MG63 (cell line): ENCODE measurements at places on chromosomes 7 and 10. TPM values are rescaled to one million over a fixed set of nuclear protein-coding genes. Genes with fewer than 3 reads are reported as not detected.

DNA sequence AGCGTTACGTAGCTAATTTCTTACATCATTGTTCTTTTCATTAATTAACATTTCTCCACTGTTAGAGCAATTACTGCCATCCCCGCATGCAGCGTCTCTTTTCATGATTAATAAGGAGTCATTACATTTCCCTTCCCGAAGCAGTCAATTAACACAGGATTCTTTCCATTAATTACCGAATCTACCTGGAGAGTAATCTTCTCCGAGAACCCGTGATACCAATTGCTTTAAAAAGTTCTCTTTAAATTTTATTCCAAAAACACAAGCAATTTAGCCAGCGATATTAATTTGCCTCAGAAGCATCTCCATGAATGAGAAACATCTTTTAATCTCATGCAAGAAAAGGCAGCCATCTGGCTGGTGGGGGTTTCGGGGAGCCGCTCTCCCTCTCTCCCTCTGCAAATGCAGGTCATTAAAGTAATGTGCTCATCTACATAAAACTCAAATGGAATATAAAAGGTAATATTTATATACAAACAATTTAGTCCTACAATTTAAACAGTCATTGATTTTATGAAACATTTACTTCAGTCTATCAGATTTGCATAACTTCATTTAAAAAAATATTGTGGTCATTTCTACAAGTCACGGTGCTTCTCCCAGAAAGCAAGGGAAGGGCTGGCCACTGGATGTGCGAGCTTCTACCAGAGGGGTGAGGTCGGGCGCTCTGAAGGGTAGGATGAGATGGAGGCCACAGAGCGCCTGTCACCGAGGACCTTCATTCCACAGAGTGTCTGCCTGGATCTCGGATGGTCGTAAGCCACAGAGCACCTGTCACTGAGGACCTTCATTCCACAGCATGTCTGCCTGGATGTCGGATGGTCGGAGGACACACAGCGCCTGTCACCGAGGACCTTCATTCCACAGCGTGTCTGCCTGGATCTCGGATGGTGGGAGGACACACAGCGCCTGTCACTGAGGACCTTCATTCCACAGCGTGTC lies 145.0 kb downstream of the WDR37 start:
- DNase-seq, result no peak

DNA sequence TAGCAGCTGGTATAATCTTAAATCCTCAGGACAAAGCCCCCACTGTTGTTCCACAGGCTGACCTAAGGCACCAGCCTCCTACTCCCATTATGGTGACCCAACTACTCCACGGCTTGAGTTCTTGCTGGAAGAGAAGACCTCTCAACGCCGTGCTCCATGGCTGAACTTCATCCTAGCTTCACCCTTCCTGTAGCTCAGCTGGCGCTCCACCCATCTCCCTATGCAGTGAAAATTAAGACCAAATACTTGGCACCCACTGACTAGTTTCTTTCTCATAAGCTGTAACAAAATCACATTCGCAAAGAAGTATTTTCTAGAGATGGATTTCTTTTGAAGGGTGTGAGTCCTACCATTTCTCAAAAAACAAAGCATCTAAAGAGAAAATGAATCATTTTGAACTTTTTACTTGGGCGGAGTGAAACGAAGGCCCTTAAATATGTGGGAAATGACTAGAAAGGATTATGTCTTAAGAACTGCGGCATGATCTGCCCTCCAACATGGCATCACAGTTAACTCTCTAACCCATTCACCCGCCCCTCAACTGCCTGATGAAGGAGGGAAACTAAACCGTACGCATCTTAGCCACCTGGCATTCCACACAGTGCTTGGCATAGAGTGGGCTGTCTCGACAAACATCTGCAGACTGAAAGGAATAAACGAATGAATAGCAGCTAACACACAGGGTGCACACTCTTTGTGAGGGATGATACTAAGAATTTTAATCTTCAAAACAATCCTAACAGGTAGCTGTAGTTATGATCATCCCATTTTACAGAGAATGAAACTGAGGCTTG lies 32.7 kb downstream of the GFRA1 start:
- no peak for DNase-seq

DNA sequence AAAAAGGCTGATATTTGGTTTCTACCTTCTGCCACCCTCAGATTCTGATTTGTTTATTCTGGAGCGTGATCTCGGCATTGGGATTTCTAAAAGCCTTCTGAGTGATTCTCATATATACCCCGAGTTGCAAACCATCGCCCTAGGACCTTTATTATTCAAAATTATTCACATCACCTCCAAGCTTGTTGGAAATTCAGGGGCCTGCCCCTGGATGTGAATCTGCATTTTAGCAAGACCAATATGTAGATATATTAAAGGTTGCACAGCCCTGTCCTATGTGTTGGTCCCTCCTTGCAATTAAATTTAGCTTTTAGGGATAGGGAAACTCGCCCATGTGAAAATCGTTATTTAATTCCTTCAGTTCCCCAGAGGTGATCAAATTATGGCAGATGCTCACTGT lies 9.0 kb upstream of the CHN2 start:
- no peak for DNase-seq

Gene SUPV3L1
- total RNA-seq, result 21.2 and 23.3 TPM in 2 replicates

DNA sequence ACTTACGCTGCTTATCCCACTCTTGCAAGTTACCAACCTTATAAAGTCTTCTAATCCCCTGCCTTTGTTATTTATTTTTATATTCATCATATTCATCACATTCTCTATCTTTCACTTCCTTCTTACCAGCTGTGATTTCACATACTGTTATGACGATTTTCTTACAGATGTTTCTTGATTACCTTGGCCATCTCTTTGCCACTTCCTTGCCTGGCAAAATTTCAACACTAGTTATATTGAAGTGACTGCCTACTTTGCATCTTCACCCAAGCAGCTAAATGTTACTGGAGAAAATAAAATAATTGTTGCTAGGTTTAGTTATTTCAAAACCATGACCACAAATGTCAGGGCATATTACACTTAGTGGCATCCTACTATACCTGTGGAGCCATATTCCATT lies 8.8 kb upstream of the STEAP4 start:
- no peak for DNase-seq

DNA sequence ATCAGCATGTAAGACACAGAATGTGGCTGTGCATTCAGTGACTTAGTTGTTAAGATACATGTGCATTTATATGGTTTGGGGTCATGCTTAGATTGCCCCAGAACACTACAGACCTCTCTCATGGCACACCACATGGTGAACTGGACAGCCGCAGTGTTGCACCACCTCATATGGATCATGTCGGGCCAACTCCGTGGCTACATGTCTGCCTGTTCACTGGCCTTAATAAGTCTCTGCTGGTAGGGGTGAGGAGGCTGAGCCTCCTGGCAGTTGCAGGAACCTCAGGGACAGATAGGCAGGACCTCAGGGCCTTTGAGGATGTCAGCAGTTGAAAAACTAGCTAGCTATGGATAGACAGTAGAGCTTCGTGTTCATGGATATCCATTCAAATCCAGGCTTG lies 751.0 kb downstream of the GRID1 start:
- no peak for DNase-seq

Gene ANKRD1
- 0.59 TPM in 1 of 2 replicates, not detected in the other for total RNA-seq

DNA sequence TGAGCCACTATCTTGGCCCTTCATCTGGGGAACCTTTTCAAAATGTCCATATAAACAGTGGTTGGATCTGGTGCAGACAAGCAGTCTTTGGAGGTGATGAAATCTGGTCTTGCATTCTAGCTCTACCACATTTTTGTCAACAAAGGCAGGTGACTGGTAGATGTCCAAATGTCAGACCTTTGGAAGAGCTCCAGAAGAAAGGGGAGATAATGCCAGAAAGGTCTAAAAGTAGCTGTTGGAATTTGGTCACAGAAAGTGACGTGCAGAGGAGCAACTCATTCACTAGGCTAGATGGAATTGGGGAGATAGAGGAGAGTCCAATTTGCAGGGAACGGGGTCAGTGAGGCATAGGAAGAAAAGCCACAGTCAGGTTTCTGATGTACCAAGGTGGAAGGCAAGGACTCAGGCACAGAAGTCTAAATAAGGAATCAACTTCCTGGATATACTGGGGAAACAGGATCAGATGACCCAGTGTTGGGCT lies 36.4 kb upstream of the WAC start:
- no peak for DNase-seq

Gene DNAJC1
- total RNA-seq, result 15.4 and 19.2 TPM in 2 replicates

DNA sequence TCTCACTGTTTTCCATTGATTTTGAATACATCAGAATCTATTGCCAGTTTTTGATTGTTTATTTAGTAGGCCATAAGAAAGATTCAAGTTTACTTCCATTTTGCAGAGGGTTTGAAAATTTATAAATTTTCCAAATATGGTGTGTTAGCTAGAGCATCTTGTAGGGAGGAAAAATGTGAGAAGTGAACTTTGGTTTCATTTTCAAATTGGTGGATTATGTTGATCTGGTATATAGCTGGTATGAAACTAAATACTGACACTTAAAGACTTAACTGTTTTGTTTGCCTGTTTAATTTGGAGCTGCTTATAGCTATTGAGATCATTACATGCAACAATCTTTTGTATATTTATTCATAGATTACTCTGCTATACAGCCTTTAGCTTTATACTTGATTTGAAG lies 108.1 kb downstream of the ADAM22 start:
- no peak for DNase-seq

Gene PAPOLB
- total RNA-seq, result 0.94 TPM in 1 of 2 replicates, not detected in the other

DNA sequence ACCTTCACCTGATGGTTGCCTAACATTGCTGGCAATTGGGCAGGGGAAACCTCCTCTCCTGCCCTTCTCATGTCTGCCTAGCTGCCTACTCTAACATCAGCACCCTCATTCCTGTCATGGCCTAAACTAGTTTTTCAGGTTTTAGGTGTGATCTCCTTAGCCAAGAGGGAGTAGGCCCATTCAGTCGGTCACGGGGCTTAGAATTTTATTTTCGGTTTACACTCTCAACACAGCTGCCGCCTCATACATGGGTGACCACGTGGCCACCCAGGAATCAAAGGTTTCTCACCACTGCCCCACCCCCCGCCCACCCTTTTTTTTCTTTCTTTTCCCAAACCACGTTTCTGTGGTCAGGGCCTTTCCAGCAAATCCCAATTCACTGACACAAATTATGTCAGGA lies 97.2 kb downstream of the RALA start:
- no peak for DNase-seq

DNA sequence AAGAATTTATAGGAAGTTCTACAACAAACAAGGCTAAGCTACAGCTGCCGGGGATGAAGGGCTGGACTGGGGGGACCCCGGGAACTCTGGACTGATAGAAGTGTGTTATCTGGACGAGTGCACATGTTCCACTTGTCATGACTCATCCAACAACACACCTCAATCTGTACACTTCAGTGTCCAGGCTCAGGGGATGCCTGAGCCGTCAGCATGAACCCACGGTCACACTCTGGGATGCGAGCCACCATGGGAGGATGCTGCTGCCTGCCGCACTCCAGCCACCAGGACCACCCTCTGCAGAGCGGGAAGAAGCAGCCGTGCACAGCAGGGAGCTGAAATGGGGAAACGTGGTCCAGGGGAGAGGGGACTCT lies 67.5 kb downstream of the MAD1L1 start:
- no peak for DNase-seq

DNA sequence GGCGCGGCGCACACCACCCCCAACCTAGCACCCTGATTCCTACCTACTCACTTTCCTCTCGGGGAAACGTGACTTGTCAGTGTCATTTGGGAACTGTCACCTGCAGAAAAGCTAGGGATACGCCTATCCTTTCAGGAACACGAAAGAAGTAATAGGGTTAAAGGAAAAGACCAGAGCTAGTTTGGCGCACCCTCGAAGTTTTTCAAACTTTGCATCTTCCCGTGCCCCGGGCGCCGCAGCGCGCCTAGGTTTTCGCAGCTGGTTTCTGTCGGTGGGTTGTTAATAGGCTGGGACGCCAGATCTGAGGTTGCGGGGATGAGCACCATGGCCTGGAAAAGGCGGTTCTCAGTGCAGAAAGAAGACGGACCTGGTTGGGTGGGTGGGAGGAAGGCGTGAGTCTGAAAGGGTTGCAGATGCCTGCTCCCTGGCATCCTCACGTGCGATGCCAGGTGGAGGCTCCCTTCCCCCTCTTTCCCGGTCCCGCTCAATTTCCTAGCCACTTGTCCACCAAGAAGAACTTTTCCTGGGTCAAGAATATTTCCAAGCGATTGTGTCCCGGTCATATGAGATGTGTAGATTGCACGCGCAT lies 568 bp upstream of the MEOX2 start:
- DNase-seq, result no peak

DNA sequence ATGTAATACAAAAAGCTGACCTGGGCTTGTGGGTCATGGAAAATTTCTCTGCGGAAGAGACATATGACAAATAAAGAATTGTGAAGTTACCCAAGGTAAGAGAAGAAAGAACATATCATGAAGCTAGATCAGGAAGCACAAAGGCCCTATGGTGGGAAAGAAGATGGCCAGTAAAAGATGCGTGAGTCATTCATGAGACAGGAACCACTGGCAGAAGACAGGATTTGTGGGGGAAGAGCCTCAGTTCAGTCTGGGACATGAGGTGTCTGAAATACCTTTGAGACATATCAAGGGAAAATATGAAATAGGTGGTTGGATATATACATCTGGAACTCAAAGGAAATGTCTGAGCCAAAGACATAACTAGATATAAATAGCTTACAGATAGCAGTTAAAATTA lies 27.7 kb upstream of the AMPH start:
- no peak for DNase-seq

GRCh38 chr10:77386365-77386764 lies 251.2 kb downstream of the KCNMA1 start:
- no peak for DNase-seq

Gene FRAT1
- total RNA-seq, result 3.8 and 5.9 TPM in 2 replicates

GRCh38 chr7:144534196-144534595 lies 130.7 kb upstream of the NOBOX start:
- no peak for DNase-seq

DNA sequence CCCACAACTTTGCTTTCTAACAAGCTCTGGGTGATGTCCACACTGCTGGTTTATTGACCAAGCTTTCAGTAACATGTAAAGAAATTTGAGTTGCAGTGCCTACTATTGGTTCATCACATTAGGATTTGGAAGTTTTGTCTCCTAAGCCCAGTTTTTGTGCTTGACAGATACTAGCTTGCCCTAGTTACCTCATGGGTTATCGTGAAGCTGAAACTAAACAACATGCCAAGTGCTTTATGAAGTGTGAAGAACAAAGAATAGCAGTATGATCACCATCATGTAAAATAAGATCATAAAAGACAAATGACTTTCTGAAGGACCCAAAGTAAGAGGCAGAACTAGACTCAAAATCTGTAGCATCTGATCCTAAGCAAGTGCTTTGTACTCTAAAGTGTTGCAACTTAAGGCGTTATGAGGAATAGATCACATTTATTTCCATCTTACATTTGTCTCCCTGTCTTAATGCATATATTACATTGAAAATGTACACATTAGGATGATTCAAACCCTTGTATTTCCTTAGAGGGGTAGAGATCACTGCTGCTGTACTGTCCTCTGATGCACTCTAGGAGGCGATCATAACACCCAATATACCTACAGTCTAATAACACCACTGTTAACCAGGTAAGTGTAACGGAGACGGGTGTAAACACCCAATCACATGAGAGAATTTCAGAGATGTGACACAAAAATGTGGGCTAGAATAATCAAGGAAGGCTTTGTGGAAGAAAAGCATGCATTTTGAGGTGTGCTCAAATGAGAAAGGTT lies 71.3 kb downstream of the NRCAM start:
- no peak for DNase-seq

Gene ZNF853
- 23.6 and 27.1 TPM in 2 replicates for total RNA-seq

- DNase-seq, result no peak
Observed at GRCh38 chr10:91557651-91558111, 75.2 kb downstream of the PPP1R3C start.

GRCh38 chr7:151423226-151423625 lies 13.4 kb upstream of the WDR86 start:
- no peak for DNase-seq

Gene TLL2
- total RNA-seq, result not detected in 2 replicates

Gene HACD1
- total RNA-seq, result 37.3 and 71.8 TPM in 2 replicates
